ENCODE measurements at places on chromosomes 2 and 18.

GRCh38 chr2:137912371-137912770 lies 51.9 kb upstream of the HNMT start:
- DNase-seq, result no peak

DNA sequence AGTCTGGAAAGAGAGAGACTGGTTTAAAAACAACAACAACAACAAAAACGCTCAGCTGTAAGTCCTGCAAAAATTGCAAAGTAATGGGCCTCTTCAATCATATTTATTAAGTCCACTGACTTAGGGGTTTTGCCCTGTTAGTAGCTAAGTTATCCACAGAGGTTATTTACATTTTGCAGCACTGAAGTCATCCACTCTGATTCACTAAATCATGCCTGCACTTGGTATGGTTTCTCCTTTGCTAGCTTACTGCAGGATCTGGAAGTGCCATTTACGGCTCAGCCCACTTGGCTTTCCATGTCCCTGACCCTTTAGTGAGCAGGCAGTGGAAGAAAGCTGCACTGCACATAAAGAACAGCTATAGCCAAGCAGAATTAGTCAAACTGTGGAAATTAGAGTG lies 484.4 kb downstream of the NRXN1 start:
- DNase-seq, result no peak

DNA sequence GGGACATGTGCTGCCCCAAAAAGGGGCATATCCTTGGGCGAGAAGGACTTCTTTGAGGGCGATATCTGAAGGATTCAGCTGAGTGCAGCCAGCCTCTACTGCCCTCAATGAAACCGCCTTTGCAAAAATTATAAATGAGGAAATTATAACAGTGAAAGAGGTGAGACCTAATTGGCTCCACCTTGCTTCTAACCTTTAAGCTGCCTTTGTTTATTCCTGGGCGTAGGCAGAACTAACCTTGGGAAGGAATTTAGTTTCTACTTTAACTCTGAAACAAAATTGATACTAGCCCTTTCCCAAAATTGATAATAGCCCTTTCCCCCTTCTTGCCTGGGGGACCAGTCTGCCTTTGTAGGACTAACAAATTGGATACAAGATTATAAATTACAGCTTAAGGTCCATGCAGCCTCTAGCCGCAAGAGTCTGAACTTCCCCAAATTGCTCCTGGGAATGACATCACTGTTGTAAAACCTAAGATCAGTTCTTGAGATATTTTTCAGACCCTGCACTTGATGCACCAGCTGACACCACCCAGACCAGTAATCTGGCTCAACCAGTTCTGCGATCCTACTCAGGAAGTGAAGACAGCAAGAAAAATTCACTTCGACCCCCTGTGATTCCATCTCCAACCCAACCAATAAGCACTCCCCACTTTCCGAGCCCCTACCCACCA lies 36.0 kb upstream of the ASAP2 start:
- DNase-seq, result no peak

DNA sequence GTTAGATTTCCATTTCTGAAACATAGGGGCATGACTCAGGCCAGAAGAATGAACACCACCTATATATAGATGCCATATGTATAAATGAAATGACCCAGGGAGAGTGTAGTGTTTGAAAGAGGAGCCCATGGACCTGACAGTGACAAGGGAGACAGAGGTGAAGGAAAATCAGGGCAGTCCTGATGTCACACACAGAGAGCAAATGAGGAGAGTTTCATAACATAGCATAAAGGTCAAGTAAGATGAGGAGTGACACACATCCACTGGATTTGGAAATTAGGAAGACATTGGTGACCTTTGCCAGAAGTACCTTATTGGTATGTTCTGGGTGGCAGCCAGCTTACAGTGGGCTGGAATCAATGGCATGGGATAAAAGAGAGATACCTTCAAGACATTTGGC lies 276.7 kb downstream of the ZNF385B start:
- DNase-seq, result no peak

GRCh38 chr2:238696331-238696730 lies 151.6 kb upstream of the TWIST2 start:
- DNase-seq, result no peak

DNA sequence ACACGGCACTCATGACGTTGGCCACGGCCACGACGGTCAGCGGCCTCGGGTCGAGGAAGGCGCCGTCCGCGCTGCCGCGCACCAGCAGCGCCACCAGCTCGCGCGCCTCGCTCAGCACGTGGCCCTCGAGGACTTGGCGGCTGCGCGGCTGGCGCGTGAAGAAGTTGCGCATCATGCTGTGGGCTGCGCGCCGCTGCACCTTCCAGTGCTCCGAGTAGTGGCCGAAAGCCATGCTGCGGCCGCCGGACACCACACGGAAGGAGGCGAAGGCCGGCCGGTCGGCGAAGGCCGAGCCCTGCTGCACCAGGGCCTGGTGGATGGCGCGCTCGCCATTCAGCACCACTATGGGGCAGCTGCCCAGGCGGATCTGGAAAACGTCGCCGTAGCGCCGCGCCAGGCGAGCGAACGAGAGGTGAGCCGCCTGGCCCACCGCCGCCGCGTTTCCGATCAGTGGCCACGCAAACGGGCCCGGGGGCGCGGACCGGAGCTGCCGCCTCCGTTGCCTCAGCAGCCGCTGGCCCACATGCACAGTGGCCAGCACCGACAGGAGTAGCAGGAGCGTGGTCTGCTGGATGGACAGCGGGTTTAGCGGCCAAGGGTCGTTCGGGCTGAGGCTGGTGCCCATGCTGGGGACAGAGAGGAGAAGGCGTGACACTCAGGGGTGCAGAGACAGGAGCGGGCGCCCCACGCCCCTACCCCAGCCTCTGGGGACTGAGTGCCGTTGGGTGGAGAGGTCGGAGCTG lies 1.0 kb downstream of the CYP1B1 start:
- DNase-seq, result no peak

GRCh38 chr18:59456657-59457056 lies 97.6 kb upstream of the LMAN1 start:
- no peak for DNase-seq

- no peak for DNase-seq
Observed at GRCh38 chr2:54898456-54899226, 151.6 kb downstream of the RTN4 start.

DNA sequence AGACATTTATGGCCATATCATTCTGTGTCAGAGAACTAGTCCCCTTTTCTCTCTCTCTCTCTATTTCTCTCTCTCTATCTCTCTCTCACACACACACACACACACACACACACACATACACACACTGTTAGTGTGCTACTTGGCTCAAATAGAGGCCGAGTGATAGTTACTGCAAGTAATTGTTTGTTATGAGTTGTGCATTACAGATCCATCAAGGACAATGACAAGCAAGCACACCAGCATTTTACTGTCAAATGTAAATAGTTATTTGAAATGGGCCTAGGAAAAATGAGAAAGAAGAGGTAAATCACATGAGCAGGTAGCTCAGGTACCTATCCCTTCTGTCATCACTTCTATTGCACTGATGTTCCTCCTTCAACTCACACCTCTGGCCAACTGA lies 122.4 kb upstream of the CDH7 start:
- DNase-seq, result no peak

DNA sequence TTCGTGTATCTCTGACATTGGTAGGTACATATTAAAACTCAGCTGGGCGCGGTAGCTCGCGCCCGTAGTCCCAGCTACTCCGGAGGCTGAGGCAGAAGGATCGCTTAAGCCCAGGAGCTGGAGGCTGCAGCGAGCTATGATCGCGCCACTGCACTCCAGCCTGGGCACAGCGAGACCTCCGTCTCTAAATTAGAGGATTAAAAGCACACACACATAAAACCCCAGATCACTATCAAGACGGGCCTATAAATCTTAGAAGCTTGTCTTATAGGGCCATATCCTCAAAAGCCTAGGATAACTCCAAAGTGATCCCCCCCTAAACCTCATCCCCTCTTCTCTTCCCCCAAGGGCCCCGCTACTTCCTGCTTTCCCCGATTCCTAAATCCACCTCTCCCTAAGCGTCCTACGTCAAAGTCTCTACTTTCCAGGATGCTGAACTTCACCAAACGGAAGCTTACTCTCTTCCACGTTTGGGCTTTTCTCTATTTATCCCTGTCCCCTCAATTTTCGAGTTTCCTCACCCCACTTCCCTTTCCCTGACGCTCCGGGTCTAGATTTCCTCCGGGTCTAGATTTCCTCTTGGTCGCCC lies 707 bp downstream of the KRCC1 start:
- DNase-seq, result no peak

GRCh38 chr2:123715467-123715982 lies 309.6 kb upstream of the CNTNAP5 start:
- no peak for DNase-seq

DNA sequence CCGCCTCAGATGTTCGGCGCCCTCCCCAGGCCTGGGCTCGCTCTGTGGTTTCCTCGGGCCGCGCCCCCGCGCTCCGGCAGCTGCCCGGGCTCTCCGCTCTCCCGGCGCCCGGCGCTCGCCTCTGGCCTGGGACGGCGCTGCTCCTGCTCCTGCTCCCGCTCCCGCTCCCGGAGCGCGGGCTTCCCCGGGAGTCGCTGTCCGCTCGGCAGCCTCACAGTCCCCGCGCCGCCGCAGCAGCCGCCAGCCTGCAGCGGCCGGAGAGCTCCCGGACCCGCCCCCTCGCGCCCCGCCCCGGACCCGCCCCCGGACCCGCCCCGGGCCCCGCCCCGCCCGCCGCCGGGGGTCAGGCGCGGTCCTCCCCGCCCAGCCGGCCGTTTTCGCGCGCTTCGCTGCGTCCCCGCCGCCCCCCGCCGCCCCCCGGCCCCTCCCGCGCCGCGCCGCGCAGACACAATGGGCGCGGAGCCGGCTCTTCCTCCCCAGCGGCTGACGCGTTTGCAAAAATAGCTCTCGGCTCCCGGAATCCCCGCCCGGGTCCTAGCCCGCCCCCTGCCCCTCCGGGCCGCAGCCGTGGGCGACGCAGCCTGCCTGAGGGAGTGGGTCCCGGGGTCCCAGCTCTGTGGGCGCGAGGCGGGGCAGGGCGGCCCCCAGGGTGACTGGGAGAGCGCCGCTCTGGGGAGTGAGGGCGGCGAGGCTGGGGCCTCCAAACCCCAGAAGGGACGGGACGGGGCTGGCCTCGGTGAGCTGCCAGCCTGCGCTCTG lies at the start of gene ARL4C:
ARL4C (minus strand) TSS at position 247 of the 759 bp plus-strand sequence. CDS start 495 bp downstream, outside the sequence.
- DNase-seq, result no peak

- DNase-seq, result no peak
Observed at GRCh38 chr18:62324181-62324828, 805 bp upstream of the TNFRSF11A start.

- DNase-seq, result no peak
Observed at GRCh38 chr2:240353086-240353798, 82.2 kb upstream of the GPC1 start.

DNA sequence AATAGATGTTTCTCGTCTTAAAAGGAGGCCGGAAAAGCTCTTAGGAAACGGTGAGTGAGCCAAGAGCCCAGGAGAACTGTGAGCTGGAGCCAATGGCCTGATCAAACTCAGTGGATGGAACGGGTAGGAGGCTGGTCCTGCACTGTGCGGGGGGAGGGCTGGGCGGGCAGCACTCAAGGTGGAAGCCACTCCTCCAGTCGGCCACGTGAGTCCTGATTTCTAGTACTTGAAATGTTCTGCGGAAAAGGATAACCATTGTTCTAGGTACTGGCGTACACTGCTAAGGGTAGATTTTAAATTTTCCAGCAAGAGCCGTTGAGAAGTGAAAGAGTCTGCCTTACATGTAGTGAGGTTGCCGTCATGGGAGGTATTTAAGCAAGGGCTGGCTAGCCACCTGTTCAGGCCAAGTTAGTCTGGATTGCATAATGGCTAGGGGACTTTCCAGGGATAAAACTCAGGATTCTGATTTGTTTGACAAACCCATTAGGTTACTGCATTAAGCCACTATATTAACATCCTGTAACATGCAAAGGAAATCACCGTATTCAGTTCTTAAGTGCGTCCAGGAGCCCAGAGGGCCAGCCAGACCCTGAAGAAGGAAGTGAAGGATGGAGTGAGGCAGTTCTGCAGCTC lies 51.3 kb upstream of the ODC1 start:
- no peak for DNase-seq

- DNase-seq, result no peak
Observed at GRCh38 chr2:149473068-149473467, 114.5 kb downstream of the MMADHC start.

DNA sequence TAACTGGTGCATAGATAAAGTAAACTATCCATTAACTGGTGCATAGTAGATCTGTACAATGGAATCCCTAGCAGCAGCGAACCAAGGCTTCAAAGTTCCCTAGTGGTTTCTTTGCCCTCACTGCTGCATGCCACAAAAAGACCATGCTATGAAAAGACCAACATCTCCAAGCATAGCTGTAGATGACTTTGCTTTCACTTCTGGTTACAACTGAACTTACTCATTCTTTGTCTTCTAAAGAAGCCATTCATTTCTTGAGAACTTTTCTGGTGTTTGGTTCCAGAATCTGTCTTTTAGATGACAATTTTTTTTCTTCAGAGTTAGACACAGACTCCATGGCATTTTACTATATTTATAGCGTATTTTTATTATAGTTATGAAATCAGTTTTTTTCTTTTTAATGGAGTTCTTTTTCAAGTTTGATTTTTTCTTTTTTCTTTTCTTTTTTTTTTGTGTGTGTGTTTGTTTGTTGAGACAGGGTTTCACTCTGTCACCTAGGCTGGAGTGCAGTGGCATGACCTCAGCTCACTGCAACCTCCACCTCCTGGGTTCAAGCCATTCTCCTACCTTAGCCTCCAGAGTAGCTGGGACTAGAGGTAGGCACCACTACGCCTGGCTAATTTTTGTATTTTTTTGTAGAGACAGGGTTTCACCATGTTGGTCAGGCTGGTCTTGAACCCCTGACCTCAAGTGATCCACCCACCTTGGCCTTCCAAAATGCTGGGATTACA lies 63.6 kb downstream of the SLC35F5 start:
- DNase-seq, result no peak

- no peak for DNase-seq
Observed at GRCh38 chr2:145267451-145267850, 747.5 kb upstream of the ZEB2 start.

GRCh38 chr2:164617466-164617865 lies 3.8 kb downstream of the GRB14 start:
- no peak for DNase-seq

GRCh38 chr18:27847412-27847811 lies 329.5 kb downstream of the CDH2 start:
- DNase-seq, result no peak

GRCh38 chr2:157269922-157270321 lies 12.4 kb downstream of the GALNT5 start:
- no peak for DNase-seq

- no peak for DNase-seq
Observed at GRCh38 chr2:188440849-188441248, 149.2 kb downstream of the GULP1 start.

DNA sequence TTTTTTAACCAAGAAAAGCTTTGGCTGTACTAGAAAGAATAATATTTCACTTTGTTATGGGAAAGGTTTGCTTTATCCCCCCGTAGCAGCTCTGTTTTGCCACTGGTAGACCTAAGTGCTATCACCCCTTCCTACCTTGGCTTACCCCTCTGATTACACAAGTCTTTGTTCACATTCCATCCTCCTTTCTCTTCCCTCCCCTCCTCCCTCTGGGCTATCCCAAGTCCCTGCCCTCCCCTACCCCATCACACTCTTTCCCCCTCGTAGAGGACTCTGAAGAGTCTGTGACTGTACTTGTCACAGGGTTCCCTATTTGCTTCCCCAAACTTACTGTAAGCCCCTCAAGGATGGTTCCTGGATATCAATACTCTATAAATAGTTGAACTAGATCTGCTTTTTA lies 152.9 kb upstream of the NOSTRIN start:
- DNase-seq, result no peak

- DNase-seq, result no peak
Observed at GRCh38 chr2:212064318-212064717, 474.3 kb downstream of the ERBB4 start.

Measured in stimulated activated CD4-positive, alpha-beta T cell treated with anti-CD3 and anti-CD28 coated beads, TNF-alpha, amount 100 ng/mL, for 4 hours (primary cell).